Cortex of kidney (tissue), 1 donor: ENCODE measurements at places on chromosomes 4 and X.

- DNase-seq = no peak
Observed at GRCh38 chr4:185272245-185272644, 62.8 kb downstream of the SNX25 start.

DNA sequence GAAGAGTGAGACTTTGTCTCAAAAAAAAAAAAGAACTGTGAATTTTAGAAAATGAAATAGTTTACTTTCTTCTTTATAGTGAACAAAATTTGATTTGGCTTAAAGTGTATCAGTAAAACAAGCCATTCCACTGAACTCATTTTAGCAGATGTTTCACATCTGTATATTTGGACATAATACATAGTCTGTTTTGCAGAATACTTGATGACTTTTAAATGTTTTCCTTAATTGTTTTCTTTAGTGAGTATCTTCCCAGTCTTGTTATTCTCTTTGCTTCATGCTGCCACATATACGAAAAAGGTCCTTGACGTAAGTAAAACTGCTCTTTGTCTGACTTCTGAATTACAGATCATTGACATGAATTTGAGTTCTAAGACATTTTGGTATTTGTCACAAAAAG lies 8.3 kb downstream of the TMEM33 start:
- no peak for DNase-seq

- no peak for DNase-seq
Observed at GRCh38 chr4:65789805-65790204, 119.5 kb upstream of the EPHA5 start.

DNA sequence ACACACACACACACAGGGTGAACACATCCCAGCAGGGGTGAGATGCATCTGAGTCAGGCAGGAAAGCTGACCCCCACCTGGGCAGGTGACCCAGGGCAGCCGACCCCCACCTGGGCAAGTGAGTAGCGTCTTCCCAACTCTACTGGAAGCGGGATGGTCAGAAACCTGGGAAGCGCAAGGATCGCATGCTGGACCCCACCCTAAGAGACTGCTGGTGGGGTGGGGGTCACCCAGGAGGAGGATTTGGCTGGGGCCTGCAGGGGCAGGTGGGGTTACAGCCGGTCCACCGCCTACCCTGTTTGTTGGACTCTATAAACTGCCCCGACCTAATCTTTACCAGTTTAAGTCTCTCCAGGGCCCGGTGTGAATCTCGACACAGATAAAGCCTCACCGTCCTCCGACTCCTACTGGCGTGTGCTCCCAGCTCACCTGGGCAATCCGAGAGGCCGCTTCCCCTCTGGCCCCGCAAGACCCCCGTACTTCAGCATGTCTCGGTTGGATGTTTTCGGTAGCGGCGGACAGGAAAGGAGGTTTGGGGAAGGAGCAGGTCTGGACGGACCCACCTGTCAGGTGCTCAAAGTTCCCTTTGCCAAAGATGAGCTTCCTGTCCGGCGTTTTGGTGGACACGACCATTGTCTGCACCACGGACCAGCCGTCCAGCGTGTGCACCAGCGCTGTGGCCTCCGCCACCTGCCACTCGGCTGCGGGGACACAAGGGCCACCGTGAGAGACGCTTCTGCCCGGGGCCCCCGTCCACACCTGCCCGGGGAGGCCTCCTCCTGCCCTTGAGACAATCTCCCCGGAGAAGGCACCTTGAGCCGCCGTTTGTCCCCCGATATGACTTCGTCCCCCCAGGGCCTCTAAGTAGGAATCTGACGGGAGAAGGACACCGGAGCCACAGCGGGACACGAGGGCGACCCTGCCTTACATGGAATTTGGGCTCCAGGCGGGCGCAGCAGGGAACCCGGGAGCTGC lies 2.0 kb downstream of the GTPBP6 start:
- no peak for DNase-seq

DNA sequence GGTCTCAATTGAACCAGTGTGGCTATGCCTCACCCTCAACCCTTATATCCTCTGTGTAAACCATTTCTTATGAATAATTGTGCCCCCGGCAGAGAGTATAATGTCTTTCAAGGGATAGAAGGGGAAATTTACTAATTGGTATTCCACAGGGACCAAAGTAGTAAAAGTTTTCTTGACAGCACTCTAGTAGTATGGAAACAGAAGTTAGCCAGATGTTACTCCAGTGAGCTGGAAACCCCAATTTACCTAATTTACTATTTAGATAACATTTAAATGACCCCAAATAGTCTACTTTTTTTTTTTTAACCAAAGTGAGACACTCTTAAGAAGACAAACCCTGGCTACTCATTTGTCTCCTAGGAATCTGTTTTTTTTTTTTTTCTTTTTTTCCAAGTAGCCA lies 32.3 kb downstream of the DTHD1 start:
- no peak for DNase-seq

DNA sequence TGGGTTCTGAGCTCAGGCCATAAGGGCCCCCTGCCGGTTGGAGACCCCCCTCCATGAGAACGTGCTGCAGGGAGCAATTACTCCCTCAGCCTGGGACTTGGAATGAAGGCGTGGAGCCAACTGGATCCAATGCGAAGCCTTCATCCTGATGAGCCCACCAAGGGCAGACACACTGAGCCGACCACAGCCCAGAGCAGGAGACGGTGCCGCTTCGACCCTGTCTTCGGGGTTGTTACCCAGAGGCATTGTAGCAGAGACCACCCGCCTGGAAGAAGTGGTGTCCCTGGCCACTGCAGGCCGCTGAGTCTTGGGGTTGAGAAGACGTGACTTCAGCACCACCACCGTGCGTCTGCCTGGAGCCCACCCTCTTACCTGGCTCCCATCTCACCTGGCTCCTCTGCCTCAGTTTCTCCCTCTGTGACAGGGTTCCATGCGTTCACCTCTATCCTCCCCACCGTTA lies 7.0 kb upstream of the NKX1-1 start:
- DNase-seq = no peak

- DNase-seq = no peak
Observed at GRCh38 chr4:138408758-138409157, 166.6 kb upstream of the SLC7A11 start.

DNA sequence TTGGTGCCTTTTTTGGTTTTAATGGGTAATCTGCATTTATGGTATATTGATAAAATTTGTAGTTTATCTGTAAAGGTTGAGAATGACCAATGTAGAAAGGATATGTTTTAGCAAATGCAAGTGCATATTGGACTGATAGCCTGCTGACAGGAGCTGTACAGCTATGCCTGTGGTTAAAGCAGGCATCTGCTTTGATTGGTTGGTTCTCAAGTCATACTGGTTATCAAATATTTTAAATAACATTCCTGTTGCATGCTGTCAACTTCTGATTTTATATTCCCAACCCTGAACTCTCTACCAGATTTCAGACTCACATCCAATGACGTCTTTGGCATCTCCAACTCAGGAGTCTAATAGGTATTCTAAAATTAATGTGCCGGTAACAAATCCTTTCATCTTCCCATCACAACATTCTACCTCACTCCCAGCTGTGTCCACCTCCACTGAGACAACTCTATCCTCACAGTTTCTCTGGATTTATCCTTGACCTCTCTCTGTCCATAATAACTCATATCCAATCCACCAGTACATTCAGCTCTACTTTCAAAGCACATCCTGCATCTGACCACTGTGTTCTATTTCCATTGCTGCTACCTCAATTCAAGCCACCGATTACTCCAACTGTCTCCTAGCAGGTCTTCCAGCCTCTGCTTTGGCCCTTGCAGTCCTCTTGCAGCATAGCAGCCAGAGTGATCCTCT lies 125.7 kb downstream of the CAMK2D start:
- no peak for DNase-seq

GRCh38 chr4:132955146-132955545 lies 193.9 kb upstream of the PCDH10 start:
- no peak for DNase-seq

DNA sequence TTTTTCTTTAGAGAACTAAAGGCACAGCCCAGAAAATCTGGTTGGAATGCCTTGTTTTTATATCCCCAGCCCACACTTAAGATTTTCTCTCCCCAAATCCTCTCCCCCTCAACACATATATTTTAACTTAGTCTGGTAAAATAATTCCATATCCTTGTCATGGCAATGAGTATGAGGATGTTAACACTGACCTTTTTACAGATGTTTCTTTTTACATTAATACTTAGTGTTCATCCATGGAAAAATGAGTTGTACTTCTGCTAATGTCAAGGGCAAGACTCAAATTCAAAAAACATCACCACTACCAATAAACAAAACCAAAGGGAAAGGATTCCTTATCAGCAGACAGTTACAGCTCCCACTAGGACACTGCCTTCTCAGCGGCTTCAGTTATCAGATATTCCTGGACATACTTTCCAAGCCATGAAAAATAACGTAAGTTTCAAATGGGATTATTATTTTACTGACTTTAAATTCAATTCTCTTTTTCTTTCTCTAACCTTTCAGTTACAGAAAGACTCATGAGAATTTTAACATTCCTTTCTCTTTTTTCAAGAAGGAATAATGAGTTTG lies 83.3 kb downstream of the RASL11B start:
- no peak for DNase-seq

GRCh38 chr4:116872308-116872707 lies 213.1 kb downstream of the TRAM1L1 start:
- no peak for DNase-seq

DNA sequence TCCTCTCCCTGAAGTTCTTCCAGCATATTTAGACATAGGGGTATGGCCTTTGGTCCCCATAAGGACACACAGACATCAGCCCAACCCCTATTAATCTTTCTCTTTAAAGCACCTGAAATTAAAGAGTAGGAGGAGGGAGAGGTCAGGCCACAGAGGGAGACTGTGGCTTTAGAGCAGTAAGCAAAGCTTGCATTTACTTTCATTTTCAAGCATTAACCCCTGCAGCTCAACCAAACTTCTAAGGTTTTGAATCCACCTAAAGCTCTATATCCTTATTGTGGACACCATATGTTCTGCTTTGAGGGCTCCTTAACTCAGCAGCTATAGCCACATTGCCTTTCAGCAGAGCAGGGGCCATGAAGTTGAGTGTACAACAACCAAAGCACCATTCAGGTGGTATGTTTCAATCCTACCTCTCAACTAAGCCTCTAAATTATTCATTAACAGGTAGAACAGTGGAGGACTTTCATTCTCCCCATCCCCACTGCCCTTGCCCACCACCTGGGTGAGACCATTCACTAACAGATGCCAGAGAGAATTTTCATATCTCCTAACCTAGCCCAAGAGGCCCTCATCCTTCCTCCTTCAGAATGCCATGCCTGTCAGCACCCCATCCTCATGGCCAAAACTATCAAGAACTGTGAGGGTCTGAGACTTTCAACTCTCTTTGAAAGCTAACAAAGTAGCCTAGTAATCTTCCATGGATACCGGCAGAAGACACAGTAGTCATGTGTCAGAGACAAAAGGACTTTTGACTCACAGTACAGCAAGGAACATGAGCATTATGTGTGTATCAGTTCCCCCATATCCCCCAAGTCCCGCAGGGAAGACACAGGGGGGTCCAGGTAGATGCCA lies 20.8 kb downstream of the LIN54 start:
- no peak for DNase-seq

DNA sequence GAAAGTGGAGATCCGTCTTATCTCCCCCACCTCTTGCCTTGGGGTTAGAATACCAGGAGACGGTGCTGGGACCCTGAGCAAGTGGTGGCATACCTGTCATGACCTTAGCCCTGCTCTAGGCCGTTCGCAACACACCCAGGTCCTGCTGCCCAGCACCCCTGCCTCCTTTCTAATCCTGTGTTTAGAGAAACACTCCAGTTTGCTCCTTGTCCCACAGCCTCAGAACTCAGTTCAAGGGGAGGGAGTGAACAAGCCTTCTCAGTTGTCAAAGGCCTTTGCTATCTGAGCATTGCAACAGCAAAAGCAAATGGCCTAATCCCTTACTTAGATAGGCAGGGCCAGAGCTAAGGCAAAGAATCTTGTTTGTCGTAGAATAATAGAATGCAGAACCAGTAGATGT lies 67.9 kb downstream of the CHRNA9 start:
- no peak for DNase-seq

DNA sequence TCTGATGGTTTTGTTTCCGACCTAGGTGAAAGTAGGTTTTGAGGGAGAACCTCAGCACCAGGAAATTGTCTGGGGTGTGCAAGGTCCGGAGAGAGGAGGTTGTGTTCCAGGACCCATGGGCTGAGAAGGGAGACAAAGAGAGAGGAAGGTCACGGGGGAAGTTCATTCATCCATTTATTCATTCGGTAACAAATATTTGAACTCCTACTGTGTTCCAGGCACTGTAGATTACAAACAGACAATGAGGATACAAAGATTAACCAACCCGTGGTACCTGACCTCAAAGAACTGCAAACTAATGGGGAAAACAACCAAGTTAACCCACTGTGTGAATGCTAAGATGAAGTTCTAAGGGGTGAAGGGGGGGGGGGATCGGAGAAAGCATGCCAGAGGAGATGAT lies 1.8 kb upstream of the GPC3 start:
- DNase-seq = no peak

DNA sequence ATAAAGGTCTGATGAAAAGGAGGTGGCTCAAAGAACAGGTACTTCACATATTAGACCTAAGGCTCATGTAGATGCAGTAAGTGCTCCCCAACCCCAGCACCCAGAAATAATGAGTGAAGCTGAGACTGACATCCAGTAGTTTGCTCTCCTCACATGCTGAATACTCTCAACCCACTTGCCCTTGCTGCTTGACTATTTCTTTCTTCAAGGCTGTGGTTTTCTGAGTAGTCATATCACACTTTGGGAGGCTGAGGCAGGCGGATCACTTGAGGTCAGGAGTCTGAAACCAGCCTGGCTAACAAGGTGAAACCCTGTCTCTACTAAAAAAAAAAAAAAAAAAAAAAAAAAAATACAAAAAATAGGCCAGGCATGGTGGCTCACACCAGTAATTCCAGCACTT lies 51.5 kb upstream of the PRPS1 start:
- DNase-seq = no peak

GRCh38 chr4:26434030-26434639 lies 56.1 kb downstream of the CCKAR start:
- DNase-seq = no peak

DNA sequence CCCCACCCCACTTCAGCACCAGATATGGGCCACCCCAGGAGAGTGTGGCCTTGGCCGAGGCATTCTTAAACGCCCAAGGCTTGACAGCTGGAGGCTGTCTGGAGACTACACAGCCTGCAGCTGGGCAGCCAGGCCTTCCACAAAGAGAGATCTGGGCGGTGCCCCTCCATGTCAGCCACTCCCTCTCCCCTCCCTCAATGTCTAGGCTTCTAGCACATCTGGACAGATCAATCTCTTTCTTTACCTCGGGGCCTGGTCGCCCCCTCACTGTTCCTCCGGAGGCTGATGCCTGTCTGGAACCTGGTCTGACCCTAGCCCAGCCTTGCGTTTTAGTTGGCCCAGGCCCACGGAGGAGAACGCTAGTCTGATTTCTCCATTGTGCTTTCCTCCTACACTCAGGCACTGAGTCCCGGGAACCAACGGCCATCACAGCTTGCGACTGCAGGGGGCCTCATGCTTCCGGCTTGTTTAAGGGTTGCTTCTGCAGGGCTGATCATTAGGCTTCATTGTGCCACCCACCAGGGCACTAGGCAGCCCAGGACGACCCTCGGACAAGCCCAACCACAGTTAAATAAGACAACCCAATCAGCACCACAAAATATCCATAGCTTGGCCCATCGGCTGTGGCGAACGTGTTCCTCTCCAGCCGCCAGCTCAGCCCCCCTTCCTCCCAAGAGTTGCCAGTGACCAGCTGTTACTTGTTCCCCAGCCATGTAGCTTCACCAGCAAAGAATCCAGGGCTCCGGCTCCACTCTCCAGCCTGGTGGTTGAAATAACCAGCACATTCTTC lies 200.6 kb downstream of the BCOR start:
- no peak for DNase-seq
